Natural killer cell treated with Interleukin-12 subunit alpha and Interleukin-12 subunit beta and Interleukin-15 and Interleukin-18, amount 100 ng/mL, for 72 hours (primary cell): ENCODE measurements at places on chromosomes 4 and X. TPM values are rescaled to one million over a fixed set of nuclear protein-coding genes. Genes with fewer than 3 reads are reported as not detected.

The SORCS2 gene
- total RNA-seq: 0.17 TPM

The USP26 gene
- total RNA-seq: not detected

The CITED1 gene
- not detected for total RNA-seq

The KIF4A gene
- 29.8 TPM for total RNA-seq

The SCFD2 gene
- 73.7 TPM for total RNA-seq

The HSD17B13 gene
- not detected for total RNA-seq

The MSANTD1 gene
- total RNA-seq: 1.8 TPM

The RRH gene
- not detected for total RNA-seq

GRCh38 chr4:74671080-74671698, 123.1 kb downstream of the BTC start:
- DNase-seq: no peak

DNA sequence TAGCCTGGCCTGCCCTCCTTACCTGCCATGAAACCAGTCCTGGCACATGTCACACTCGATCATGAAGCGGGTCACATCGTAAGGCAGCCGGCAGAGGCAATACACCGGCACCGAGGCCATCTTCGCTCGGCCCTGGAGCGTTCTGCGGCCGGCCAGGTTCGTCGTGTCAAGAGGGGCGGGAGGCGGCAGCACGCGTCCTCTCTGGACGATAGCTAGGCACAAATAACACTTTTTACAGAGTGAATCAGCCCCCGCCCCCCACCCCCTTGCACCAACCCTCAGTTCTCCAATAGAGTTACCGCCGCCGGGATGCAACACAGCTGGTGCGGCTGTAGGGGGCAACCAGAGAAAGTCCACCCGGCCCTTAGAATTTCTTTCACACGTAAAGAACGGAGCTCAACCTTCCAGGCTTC, 1.7 kb downstream of the PHF8 start:
- no peak for DNase-seq

GRCh38 chr4:150173432-150173861, 95.2 kb downstream of the DCLK2 start:
- DNase-seq: no peak

DNA sequence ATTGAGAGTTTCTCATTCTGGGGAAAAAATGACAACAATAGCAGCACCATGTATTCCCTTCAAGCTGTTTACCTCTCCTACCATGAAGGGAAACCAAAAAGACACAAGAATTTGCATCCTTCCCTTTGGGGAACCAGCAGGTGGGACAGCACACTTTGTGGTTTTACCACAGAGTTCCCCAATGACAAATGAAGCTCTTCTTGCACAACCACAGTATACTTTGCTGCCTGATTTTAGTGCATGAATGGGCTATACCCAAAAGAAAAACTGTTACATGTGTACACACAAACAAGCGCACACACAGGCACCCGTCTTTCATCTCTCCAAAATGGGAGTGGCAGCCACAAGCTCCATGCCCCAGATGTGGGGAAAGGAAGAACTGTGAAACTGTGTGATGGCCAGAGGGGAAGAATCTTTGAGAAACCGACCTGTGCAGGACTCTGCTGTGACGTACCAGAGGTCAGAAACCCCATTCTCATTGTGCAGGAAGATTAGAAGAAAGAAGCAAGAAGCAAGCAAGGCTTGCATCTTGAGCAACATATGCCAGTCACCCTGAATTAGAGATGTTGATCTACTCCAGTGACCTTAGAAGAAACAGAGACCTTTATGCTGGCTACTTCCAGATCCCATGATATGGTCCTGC, 2.7 kb upstream of the MAML3 start:
- no peak for DNase-seq

DNA sequence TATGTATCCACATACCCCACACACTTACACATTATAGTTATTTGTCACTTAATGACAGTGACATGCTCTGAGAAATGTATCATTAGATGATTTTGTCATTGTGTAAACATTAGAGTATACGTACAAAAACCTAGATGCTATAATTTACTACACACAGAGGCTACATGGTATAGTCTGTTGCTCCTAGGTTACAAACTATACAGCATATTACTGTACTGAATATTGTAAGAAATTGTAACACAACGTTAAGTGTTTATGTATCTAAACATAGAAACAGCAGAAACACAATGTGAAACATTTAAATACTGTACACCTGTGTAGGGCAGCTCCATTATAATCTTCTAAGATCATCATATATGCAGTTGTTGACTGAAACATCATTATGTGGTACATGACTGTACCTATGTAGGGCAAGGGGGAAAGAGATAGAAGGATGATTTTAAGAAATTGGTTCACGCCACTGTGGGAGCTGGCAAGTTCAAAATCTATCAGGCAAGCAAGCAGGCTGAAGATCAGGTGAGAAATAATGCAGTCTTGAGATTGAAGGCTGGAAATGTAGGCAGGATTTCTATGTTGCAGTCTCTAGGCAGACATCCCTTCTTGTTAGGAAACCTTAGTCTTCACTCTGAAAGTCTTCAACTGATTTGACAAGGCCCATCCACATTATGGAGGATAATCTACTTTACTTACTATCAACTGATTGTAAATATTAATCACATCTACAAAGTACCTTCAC, 78.0 kb upstream of the CPEB2 start:
- DNase-seq: no peak
